Smooth muscle cell of the pulmonary artery (primary cell): ENCODE measurements at places on chromosomes 16 and 17. TPM values are rescaled to one million over a fixed set of nuclear protein-coding genes. Genes with fewer than 3 reads are reported as not detected.

Gene ASPA
- 0.07 and 1.2 TPM in 2 replicates for total RNA-seq

Gene KRTAP1-5
- total RNA-seq = 0.72 and 1.6 TPM in 2 replicates

Gene TRPV2
- total RNA-seq = 71.5 and 83.5 TPM in 2 replicates

Gene CTRB1
- not detected in 2 replicates for total RNA-seq

Gene SIRT7
- total RNA-seq = 12.8 and 20.4 TPM in 2 replicates

Gene PTGES3L
- total RNA-seq = 0.07 and 0.23 TPM in 2 replicates

Gene ITGAL
- 0.17 TPM in 1 of 2 replicates, not detected in the other for total RNA-seq

Gene ABHD15
- 8.8 and 10.1 TPM in 2 replicates for total RNA-seq

Gene LGALS9B
- not detected in 2 replicates for total RNA-seq

Gene PDXDC1
- total RNA-seq = 96.7 and 137 TPM in 2 replicates

Gene TP53TG3
- total RNA-seq = not detected in 2 replicates

Gene TRAP1
- total RNA-seq = 46.3 and 160 TPM in 2 replicates

Gene ALOX12
- total RNA-seq = not detected in 2 replicates

Gene CD300E
- not detected in 2 replicates for total RNA-seq

Gene FKBP10
- total RNA-seq = 1,081 and 1,383 TPM in 2 replicates

Gene SEZ6L2
- 65.5 and 78.6 TPM in 2 replicates for total RNA-seq

Gene CLEC19A
- total RNA-seq = not detected in 2 replicates

Gene ASGR1
- 0.26 and 0.43 TPM in 2 replicates for total RNA-seq

Gene SP2
- total RNA-seq = 1.6 and 1.8 TPM in 2 replicates

Gene AHSP
- total RNA-seq = not detected in 2 replicates

Gene KCNAB3
- total RNA-seq = 0.23 and 0.33 TPM in 2 replicates

Gene CACNG5
- not detected in 2 replicates for total RNA-seq

Gene SLC12A3
- total RNA-seq = not detected in 2 replicates

Gene RAB11FIP4
- 0.23 and 0.46 TPM in 2 replicates for total RNA-seq
